ELF-1 (cell line): ENCODE measurements at places on chromosomes 1 and 21.

DNA sequence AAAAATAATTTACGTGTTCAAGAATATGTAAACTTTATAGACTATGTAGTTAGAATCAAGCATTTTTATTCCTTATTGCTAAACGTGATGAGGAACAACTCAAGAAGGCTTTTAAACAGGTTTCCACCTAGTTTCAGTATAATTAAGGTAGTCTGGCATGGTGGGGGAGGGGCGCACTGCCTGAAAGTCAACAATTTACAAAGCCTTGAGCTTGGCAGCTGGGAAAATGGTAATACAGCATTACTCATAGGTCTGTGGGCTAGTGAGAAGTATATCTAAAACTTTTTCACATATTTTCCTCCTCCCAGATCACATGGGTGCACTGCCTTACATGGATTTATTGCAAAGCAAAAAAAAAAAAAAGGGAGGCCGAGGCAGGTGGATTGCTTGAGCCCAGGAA lies 75.2 kb downstream of the EVI5 start:
- DNase-seq = peak; percentile 3

DNA sequence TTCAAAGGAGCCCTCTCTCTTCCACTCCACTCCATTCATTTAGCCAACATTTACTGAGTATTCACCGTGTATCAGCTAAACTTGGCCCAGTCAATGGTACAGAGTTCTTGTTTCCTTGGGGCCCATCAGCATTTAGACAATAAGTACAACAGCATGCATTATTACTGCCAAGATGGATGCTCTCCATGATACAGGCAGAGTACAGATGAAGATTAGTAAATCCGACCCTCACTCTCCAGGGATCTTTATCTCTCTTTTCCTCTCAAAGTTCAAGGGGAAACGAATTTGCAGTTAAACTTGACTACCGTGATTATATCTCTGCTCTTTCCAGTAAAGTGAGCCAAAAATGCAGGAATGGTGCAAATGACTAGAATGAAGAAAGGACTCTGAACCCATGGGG lies 184.6 kb upstream of the DUSP10 start:
- no peak for DNase-seq

DNA sequence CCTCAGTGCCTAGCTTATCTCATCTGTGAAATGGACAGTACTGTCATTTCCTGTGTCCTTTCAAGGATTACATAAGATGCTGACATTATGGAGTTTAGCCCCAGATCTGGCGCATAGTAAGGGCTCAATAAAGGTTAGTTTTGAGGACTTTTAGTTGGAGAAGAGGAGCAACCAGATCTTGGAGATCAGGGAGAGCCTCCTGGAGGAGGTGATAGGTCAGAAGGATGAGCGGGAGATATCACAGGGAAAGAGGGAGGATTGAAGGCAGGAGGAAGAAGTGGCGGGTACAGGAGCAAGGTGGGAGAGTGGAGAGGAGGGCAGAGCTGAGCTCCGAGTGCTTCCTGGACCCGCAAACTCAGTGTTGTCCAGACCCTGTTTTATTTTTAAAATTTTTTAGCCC lies 17.5 kb downstream of the SLC66A1 start:
- no peak for DNase-seq

DNA sequence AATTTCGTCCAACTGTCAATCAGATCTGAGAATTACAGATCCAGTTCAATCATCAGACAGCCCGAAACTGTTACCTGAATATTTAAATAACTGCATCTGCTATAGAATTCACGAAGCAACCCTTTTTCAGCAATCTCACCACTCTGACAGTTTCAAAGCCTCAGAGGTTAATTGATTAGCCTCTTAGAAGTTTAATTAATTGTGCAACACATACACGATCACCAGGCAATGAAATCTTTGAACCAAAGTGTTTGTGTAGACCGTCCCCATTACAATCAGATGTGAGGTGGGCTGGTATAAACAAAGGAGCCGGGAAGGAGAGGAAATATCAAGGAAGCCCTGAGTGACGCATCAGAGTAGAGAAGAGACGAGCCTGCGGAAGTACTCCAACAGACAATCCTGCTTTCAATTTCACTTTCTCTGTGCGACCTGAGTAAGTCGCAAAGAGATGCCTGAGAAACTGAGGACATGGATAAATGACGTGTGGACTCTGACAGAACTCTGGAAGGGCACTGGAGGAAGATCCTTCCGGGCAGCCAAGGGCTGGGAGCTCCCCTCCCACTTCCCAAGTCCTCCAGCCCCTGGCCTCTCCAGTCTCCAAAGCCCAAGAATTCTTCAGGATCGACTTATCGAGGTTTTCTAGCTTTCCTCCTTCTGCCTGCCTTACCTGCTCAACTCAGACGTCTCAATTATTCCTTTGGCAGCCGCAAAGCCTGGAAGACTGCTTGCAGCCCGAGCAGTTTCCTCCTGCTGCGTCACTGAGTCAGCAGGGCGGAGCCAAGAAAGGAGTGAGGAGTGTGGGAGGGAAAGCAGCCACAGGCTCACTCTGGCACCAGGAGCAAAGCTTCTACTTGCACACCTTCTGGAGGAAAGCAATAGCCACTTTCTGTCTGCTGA lies at the start of gene RNASEL:
TSS of gene RNASEL (minus strand) at position 757 of the 897 bp plus-strand sequence. CDS start 2,450 bp downstream, outside the sequence.
- peak; percentile 92 for DNase-seq

- DNase-seq = no peak
These were observed 32.5 kb upstream of the RGS4 start for GRCh38 chr1:163036671-163037070.

DNA sequence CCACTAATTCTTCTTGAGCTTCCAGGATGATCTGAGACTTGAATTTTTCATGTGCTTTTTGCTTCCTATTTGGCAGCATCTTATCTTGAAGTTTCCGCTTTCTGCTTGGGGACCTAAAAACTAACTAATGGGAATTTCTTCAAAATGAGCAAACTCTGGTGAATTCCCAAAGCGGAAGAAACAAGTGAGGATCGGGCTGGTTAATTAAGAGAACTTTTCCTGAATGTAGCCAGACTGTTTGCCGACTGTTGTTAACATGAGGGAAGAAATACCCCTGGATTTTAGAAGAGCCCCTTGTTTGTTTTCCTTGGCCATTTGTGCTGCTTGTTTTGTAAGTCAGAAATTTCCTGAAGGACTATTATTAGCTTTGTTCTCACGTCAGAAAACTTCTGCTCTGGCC lies 6.1 kb upstream of the SELE start:
- no peak for DNase-seq

- DNase-seq = no peak
These were observed 345.9 kb downstream of the FAM72C start for GRCh38 chr1:143625886-143626285.
